ENCODE measurements at places on chromosomes 6 and 20.

DNA sequence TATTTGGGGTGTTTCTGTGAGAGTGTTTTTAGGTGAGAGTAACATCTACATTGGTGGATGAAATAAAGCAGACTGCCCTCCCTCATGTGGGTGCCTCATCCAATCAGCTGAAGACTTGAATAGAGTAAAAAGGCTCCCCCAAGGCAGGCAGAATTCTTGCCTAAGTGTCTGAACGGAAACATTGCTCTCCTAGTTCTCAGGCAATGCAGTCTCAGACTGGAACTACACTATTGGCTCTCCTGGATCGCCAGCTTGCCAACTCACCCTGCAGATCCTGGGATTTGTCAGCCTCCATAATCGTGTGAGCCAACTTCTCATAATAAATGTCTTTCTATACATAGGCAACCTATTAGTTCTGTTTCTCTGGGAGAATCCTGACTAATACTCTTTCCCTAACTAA is 5.5 kb upstream of the TMEM170B start:
- DNase-seq = no peak

DNA sequence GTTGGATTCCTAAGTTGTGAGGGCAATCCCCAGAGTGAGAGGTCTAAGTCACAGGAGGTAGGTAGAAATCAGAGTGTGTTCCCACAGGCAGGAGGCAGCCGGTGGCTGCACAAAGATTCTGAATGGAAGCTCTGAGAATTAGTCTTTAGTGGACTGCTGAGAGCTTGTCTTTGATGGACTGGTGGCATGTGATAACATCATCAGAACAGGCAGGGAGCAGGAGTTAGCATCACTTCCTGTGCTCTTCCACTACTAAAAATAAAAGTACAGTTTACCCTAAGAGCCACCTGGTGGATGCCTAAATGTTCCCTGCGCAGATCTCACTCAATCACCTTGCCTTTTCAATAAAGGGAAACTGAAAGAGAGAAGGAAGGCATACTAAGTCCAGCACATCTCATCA is 294.6 kb upstream of the POU3F2 start:
- DNase-seq = no peak

DNA sequence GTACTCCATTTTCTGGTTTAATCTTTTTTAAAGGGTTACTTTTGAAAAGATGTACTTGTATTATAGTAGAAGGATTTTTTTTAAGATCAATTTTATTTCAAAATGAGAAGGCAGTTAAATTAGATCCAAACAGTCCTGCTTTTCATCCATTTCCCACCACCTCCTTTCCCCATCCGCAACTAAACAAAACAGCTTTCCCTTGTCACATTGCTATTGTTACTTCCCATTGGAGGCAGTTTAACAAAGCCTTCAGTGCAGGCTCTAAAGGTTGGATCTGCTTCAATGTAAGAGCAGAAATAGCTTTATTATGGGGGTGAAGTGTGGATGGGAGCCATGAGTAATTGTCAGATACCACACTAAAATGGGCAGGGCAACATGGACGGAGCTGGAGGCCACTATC is 65.7 kb downstream of the LRRC1 start:
- DNase-seq = no peak

DNA sequence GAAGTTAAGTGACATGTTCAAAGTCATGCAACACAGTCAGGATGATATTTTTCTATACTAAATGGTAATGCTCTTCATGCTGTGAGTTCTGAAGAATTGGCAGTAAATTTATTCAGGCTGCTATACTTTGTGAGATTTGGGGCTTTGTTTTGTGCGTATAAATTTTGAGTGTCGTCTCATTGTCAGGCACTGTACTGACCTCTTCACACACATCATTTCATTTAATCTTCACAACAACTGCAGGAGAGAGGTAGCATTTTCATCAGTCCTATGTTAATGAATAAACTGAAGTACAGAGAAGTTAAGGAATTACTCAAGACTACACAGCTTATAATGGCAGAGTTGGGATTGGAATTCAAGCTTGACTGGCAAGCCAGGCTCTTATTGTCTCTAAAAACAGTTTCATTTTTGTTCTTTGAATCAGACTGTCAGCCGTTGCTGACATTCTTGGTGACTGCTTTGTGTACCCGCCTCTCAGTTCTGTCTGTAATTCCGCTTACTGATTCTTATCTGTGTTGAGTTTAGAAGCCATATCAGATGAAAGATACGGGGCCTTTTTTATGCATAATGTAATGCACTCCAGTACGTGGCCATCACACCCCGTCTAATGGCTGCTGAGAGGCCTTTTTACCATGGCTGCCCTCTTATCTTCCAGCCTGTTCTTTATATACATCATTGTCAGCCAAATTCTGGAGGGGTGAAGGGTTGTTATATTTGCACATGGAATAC is 274.9 kb downstream of the UTRN start:
- no peak for DNase-seq

- peak; percentile 77 for DNase-seq
These were observed 124.7 kb upstream of the SPACA1 start for GRCh38 chr6:87922947-87923330.

GRCh38 chr6:6725468-6726209 is 137.1 kb downstream of the LY86 start:
- DNase-seq = no peak

GRCh38 chr6:108331982-108332381 is 37.1 kb downstream of the AFG1L start:
- no peak for DNase-seq

DNA sequence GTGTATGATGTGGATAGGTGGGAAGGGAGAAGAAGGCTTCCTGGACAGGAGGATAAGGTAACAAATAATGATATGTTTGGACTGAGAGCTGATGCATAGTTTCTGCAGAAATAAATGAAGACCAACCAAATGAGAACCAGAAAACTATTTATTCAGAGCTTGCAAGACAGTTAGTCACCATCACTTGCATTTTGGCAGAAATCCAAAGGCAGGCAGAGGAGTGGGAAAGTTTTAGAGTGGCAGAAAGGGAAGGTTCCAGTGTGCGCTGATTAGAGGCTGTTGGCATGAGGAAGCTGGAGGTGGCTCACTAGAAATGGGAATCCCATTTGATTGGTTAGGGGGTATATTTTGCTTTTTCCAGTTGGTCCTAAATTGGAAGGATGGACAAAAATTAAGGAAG is 13.0 kb upstream of the F13A1 start:
- DNase-seq = no peak

- no peak for DNase-seq
These were observed 581.8 kb downstream of the CD109 start for GRCh38 chr6:74277777-74278186.

GRCh38 chr20:10217721-10218410 is 764 bp upstream of the SNAP25 start:
- no peak for DNase-seq

- no peak for DNase-seq
These were observed 6.0 kb downstream of the MLN start for GRCh38 chr6:33797626-33798342.

DNA sequence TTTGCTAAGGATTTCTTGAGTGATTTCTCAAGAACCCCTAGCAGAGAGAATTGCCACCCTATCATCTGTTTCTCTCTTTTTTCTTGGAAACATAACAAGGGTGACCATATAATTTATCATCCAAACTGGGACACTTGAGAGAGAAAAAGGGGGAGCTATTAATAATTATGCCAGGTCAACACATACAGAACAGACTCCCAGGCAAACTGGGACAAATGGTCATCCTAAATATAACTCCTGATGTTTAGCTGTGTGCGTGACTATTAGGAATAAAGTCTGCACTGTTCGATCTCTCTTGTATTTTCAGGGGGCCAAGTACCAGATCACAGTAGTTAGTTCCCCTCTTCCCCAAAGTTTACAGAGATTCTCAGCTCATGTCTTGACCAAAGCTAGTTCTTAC is 11.7 kb upstream of the HS3ST5 start:
- DNase-seq = no peak

DNA sequence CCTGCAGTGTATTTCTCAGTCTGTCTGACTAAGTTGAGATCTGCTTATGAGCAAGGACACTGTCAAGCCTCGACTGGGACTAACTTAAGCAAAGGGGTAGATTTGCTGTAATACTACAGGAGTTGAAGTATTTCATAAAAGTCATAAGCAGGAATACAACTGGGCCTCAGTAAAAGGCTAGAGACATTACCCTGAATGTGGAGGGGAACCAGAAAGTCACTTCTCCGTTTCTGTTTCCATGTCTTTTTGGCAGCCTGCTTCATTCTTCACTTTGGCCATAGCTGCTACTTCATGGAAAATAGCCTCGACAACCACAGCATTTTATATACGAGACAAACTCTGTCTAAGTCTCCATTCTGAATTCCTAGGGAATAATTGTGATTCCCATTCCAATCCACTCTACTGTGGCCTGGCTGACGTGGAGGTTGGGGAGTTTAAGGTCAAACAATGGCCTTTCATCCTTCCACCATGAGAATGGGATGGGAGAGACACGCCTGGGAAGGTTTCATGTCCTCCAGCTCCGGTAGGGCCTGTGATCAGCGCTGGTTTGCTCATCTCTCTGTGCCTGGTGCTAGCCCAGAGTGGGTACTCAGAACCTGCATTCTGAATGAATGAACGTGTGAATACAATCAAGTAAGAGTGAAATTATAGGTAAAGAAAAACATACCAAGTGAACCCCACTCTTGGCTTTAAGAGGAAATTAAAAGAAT is 37.1 kb upstream of the DUSP22 start:
- no peak for DNase-seq

- no peak for DNase-seq
These were observed 4.1 kb upstream of the ZNF512B start for GRCh38 chr20:63973636-63974401.

DNA sequence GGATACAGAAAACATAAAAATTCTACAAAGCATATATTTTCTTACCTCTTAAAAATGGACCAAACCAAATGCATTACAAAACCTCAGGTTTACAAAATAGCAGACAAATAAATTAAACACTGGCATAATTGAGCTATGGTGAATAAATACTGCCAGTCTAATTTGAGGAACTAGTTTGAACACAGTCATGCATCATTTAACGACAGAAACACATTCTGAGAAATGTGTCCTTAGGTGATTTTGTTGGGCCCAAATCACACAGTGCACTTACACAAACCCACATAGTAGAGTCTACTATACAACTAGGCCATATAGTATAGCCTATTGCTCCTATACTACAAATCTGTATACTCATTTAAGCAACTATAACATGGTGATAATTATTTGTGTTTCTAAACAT is 215.6 kb downstream of the FOXC1 start:
- no peak for DNase-seq

DNA sequence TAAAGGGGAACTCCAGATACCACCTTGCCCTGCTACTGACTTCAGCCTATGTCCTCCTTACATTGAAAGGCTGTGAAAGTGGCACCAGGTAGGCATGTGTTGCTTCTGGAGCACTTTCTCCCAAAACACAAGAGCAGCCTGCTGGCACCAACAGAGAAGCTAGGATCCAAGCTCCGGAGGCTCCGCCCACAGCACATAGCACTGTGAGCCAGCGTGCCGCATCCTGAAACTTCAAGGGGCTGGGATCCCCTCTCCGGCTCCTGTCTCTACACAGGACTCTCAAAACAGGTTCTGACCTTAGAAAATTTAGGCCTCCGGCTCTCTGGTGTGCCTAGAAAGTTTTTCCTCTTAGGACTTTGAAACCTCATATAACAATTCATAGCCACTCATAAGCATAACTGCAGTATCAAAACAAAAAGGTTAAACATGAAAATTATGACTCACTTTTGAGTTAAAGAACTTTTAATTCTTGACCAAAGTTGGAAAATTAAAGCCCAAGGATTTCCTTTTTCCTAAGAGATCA is 41.1 kb downstream of the EZR start:
- DNase-seq = no peak

GRCh38 chr6:2782825-2783187 is 17.6 kb downstream of the WRNIP1 start:
- DNase-seq = no peak

GRCh38 chr6:72238900-72239299 is 352.6 kb downstream of the RIMS1 start:
- no peak for DNase-seq

DNA sequence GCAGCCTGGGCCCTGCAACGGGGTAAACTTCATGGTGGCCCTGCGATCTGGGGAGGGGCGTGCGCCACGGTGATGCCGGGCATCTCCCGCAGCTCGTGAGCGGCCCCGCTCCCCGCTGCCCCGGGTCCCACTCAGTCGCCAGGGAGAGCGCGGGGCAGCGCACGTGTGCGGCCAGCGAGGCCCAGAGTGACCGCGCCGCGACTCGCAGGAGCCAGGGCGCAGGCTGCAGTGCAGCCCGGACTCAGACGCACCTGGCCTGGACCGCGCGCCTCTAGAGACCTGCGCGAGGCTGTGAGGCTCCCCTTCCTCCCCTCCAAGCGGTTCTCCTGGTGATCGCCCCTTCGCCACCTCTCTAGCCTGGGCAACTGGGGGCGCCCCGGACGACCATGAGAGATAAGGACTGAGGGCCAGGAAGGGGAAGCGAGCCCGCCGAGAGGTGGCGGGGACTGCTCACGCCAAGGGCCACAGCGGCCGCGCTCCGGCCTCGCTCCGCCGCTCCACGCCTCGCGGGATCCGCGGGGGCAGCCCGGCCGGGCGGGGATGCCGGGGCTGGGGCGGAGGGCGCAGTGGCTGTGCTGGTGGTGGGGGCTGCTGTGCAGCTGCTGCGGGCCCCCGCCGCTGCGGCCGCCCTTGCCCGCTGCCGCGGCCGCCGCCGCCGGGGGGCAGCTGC is 652 bp downstream of the BMP6 start:
- no peak for DNase-seq

DNA sequence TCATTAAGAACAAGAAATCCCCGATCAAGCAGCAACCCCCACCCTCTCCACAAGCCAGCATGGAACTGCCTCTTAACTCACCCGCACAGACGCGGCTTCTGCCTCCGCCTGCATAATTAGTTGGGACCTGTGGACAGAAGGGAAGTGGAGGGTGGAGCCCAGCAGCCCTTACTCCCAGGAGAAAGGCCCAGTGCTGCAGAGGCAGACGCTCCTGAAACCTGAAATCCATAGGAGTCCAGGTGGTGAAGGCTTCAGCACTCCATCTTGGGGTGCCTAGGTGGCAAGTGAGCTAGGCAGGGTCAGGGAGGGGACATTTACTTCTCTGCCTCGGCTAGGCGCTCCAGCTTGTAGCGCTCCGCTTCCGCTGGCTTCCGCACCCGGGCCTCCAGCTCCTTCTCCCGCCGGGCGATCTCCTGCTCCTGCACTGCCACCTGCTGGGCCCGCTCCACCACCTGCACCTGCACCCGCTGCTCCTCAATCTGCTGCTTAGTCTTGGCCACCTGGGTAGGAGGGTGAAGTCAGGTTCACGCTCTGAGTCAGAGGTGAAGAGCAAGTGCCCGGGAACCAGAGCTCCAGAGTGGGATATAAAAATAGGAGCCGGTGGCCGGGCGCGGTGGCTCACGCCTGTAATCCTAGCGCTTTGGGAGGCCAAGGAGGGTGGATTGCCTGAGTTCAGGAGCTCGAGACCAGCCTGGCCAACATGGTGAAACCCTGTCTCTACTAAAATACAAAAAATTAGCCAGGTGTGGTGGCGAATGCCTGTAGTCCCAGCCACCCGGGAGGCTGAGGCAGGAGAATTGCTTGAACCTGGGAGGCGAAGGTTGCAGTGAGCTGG is 10.7 kb downstream of the TUBB start:
- peak; percentile 36 for DNase-seq

- DNase-seq = no peak
These were observed 33.8 kb upstream of the SCRT2 start for GRCh38 chr20:709423-709822.
